ENCODE measurements at places on chromosomes 2 and 18.
A peak's percentile ranks its signal among the peaks of the same experiment; 100 is the strongest.

GRCh38 chr2:68970566-68971265 lies 3.7 kb upstream of the GKN1 start:
- no peak for DNase-seq

- DNase-seq, result no peak
Measured at GRCh38 chr2:202418511-202418910, 42.4 kb downstream of the BMPR2 start.

DNA sequence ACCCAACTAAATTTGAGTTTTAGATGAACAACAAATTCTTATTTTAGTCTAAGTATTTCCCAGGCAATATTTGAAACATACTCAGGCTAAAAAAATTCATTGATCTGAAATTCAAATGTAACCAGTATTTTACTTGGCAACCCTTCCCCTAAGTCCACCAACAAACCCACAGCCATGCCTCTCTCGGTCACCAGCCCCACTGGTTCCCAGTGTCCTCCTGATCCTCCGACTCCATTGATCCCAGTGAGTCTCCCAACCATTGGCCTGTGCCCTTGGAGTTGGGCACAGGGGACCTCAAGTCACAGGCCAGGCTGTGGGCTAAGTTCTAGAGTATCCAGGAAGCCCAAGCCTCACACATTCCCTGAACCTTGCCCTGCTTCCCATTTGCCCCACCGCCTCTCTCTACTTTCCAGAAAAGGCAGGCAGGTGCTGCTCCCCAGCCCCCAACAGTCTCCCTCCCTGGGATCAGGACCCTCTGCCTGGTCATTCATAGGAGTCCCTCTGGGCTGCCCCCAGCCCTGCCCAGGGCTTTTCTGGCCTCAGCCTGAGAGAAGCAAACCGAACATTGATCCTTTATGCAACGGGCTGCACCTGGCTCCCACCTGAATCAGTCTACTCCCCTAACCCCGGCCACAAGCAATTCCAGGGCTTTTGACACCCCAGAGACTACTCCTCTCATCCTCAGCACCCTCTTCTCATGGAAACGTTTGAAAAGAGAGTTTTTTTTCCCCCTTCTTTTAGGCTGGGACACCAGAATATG lies 81.3 kb downstream of the HS1BP3 start:
- DNase-seq, result no peak

DNA sequence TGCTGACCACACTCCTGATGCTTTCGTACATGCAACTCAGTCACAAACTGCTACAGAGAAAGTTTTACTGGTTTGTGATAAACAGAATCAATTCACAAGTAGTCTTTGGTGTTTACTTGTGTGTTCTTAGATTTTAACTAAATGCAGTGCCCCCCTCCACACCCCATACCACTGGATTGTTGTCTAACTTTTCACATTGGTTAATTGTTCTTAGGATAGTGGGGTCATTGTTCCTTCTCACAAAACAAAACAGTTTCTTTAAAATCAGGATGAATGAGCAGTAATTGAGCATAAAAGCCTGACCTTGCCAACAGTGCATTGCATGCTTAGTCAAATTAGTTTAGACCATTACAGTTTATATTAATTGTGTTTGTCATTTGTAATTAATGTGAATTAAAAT lies 14.1 kb upstream of the PNPT1 start:
- no peak for DNase-seq

DNA sequence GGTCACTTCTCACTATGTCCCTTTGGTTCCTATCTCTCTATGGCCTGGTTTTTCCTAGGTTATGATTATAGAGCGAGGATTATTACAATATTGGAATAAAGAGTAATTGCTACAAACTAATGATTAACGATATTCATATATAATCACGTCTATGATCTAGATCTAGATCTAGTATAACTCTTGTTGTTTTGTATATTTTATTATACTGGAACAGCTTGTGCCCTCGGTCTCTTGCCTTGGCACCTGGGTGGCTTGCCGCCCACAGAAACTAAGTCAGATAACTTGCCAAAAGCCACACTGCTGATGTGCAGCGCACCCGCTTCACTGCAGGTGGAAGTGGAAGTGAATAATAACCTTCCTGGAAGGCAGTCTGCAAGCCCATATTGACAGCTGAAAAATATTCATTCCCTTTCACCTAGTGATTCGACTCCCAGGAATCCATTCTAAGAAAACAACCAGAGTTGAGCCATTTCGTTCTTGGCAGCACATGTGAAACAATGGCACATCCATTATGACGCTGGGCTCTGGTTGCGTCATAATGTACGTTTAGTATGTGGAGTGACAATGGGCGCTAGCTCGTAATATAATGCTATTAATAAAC lies 725 bp upstream of the ANKRD53 start:
- peak; percentile 87 for DNase-seq

DNA sequence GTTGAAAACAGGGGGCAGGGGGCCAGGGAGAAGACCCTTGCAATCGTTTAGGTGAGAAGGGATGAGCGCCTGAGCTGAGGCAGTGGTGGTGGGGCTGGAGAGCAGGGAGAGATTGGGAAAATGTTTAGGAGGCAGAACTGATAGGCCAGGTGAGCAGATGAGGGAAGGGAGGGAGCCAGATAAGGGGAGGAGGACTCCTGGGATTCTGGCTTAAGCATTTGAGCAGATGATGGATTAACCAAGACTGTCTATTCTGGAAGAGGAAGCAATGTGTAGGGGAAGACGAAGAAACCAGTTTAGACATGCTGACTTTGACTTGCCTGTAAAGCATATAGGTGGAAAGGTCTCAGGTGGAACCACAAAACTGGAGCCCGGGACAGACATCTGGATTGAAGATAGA lies 49.9 kb upstream of the ASPRV1 start:
- DNase-seq, result no peak

DNA sequence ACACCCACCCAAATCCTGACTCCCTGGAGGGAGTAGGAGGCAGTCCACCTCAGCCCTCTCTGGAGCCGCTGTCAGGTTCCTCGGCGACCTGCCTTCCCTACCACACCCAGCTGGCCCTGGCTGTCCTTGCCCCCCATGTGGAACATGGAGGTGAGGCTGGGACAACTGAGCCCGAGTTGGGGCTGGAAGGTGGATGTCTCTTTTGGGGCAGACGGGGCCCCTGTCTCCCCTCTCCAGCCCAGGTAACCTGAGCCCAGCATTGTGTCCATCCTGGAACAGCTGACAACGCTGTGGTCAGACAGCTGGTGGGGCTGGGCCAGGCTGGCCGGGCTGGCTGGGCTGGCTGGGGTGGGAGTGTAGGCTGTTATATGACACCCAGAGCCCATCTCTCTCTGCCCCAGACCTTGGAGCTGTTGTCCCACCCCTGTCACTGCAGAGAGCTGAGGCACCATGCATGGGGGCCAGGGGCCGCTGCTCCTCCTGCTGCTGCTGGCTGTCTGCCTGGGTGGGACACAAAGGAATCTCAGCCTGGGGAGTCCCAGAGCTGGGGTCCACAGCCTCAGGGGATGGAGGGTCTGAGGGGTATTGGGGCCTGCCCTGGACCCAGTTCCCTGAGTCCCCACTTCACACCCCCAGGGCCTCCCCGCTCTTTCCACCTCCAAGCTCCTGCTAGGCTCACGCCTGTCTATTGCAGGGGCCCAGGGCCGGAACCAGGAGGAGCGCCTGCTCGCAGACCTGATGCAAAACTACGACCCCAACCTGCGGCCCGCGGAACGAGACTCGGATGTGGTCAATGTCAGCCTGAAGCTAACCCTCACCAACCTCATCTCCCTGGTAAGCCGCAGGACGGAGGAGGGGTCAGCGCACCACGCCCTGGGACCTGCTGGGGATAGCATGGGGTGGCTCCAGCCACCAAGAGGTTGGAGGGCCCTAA lies at the start of gene CHRNG:
Gene CHRNG, plus strand, starts transcription at position 395 of the 934 bp plus-strand sequence. Its CDS starts 56 bp downstream, at position 451.
- no peak for DNase-seq

GRCh38 chr18:32802591-32803451 lies 30.0 kb upstream of the KLHL14 start:
- DNase-seq, result no peak

GRCh38 chr2:211468217-211468616 lies 911.8 kb downstream of the CPS1 start:
- DNase-seq, result no peak

GRCh38 chr2:144426981-144427479 lies 92.9 kb downstream of the ZEB2 start:
- peak; percentile 65 for DNase-seq

- DNase-seq, result peak; percentile 51
Measured at GRCh38 chr18:39841482-39842365, 2113.3 kb upstream of the PIK3C3 start.

DNA sequence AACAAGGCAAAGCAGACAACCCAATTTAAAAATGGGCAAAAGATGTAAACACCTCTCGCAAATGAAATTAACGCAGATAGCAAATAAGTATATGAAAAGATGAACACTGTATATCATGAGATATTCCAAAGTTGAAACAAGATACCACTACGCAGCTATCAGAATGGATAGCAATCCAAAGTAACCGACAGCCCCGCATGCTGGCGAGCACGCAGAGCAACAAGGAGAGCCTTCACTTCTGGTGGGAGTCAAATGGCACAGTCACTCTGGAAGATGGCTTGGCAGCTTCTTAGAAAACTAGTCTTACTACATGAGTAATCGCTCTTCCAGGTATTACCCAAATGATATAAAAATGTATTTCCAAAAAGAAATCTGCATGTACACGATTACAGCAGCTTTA lies 1.4 kb downstream of the NDUFA10 start:
- DNase-seq, result no peak

DNA sequence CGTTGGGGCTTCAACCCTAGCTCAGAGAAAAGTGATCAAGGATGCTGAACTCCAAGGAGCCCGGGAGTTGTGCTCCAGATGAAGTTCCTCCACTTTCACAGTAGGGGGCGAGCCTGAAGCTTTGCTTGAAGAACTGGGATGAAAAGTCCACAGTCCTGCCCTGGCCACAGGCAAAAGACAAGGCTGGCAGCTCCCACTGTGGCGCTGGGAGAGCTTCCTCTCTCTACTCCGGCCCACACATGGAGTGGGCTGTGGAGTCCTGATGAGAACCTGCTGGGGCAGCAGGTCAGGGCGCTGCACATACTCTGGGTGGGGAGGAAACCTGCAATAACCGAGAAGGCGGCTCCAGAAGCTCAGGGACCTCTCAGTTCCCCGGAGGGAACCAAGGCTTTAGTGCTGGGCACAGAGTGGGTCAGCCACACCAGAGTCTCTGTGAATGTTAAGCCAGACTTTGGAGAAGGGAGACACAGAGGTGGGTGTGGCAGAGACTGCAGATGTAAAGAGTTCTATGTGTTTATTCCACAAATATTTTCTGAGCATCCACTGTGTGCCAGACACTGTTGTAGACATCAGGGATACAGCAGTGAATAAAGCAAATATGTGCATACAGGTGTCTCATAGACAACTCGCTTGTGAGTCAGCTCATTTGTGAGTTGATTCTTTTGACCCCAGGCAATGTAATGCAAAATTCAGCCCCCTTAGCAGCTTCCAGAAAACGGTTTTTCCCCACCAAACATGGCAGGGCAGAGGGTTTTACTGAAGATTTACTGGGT lies 48.0 kb upstream of the MRPL33 start:
- peak; percentile 79 for DNase-seq

DNA sequence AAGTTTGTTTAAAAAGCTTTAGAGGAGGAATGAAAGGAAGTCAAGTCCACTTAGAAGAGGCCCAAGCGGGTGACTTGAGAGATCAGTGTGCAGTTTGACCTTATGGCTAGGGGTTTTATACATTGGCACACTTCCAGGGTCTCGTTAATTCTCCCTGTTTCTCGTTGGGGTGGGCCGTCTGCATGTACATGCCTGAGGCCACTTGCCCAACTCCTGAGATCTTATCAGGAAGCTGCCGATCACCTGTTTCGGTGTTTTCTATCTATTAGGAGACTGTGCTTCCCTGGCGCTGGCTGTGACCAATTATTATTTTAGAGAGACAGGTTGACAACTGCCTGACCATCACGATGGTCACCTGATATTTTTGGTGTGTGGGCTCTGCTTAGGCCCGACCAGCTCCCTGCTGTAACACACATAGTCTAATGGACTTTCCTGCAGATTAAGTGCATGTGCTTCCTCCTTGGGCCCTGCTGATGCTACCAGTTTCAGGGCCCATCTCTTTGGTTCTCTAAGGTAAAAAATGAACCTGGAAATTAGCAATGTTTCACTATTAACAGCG lies 31.0 kb upstream of the MSH6 start:
- DNase-seq, result no peak

DNA sequence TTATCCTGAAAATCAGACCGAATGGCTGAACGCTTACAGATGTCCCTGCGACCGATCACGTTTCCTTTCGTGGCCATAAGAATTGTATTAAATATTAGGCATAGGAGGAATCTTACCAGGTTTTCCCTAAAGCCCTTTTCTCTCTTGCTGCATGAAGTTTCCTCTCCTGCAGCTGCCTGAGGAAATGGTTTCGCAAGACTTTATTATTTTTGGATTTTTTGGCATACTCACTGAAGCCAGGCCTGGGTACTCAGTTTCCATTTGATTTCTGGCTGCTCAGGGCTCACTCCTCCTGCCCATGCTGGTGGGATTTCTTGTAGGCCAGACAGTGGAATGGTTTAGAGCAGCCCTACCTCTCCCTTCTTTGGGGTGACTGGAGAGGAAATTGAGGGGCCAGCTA lies 114.0 kb downstream of the KLHL29 start:
- peak; percentile 33 for DNase-seq

- no peak for DNase-seq
Measured at GRCh38 chr2:218155953-218156479, 10.7 kb downstream of the CXCR1 start.

DNA sequence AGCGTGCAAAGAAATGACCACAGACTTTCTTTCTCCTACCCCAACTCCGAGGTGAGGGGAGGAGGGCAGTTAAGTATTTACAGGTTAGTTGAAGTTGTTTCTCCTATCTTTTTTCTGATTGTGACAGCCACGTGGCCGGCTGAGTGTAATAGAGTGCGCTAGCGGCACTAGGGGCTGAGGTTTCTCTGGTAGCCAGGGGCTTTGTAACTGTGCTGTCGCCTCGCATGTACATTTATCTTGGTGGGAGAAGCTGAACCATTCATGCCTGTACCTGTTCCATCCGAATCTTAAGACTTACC lies 214.1 kb upstream of the STON1 start:
- no peak for DNase-seq

DNA sequence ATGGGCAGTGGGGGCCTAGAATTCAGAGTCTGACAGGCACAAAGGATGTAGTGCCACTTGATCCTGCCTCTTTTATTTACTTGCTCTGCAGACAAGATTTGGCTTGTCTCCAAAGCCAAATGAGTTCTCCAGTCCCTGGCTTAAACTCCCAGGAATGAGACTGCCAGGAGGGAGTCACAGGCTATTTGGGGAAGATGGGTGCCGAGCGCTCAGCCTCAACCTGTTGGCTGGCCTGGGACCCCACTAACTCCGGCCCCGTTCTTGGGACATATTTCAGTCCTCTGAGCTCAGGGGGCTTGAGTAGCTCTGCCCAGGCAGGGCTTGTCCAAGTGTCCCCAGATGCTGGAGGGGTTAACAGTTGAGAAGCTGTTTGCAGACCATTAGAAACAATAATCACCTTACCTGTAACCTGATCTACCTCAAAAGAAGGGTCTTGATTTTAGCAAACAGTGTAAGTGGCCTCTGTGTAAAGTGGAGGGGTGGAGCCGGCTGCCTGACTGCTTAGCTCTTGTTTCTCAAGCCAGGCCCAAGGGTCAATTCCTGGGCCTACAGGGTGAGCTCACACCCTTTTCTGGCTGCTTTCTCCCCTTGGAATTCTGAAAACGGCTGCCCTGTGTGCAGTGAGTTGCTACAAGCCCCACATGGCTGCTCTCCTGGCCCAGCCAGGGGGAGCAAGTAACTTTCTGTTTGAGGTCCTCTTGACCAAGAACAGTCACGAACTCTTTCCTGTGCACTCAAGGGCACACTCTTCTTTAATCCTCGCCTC lies 27.1 kb upstream of the FZD5 start:
- DNase-seq, result peak; percentile 19

Measured in AG10803 (cell line).